ENCODE measurements at places on chromosomes 6 and 20. TPM values are rescaled to one million over a fixed set of nuclear protein-coding genes. Genes with fewer than 3 reads are reported as not detected.

Gene HTR1E
- polyA plus RNA-seq, result 0.55 TPM

Gene KIF16B
- 29.3 TPM for polyA plus RNA-seq

Gene SLC22A2
- polyA plus RNA-seq, result 14.3 TPM

Gene FOXF2
- 0.10 TPM for polyA plus RNA-seq

Gene YWHAB
- polyA plus RNA-seq, result 236 TPM

Data from left kidney (tissue), 8 donors.